Memory B cell (primary cell): ENCODE measurements at places on chromosomes 13 and 19.

- H3K4me3 ChIP-seq, result no peak overlapping the region
- H3K36me3 ChIP-seq, result no peaks in the 10 kb centered on the region
- DNase-seq, result peak; percentile 73
- no peak overlapping the region for H3K27ac ChIP-seq
- H3K27me3 ChIP-seq, result peaks cover 3% of the 10 kb centered on the region
Measured at GRCh38 chr19:3108775-3109174, 14.6 kb downstream of the GNA11 start.

DNA sequence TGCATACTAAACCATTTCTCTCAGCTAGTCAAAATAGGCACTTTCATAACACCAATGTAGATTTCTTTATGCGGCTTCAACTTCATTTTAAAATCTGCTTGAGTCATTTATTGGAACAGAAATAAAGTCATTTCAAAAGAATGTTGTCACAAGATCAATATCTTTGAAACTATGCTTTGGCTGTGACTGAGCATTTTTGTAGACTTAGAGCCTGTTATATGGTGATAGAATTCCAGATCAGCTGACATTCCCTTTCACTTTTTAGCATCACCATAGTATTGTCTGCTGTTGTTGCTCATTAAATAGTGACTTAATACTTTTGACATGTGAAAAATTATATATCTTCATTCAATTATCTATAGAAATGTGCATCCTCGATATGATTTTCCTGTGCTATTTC lies 279.2 kb upstream of the PRR20A start:
- H3K4me3 ChIP-seq, result no peak overlapping the region
- no peaks in the 10 kb centered on the region for H3K4me1 ChIP-seq
- H3K36me3 ChIP-seq, result no peaks in the 10 kb centered on the region
- H3K27me3 ChIP-seq, result no peaks in the 10 kb centered on the region

DNA sequence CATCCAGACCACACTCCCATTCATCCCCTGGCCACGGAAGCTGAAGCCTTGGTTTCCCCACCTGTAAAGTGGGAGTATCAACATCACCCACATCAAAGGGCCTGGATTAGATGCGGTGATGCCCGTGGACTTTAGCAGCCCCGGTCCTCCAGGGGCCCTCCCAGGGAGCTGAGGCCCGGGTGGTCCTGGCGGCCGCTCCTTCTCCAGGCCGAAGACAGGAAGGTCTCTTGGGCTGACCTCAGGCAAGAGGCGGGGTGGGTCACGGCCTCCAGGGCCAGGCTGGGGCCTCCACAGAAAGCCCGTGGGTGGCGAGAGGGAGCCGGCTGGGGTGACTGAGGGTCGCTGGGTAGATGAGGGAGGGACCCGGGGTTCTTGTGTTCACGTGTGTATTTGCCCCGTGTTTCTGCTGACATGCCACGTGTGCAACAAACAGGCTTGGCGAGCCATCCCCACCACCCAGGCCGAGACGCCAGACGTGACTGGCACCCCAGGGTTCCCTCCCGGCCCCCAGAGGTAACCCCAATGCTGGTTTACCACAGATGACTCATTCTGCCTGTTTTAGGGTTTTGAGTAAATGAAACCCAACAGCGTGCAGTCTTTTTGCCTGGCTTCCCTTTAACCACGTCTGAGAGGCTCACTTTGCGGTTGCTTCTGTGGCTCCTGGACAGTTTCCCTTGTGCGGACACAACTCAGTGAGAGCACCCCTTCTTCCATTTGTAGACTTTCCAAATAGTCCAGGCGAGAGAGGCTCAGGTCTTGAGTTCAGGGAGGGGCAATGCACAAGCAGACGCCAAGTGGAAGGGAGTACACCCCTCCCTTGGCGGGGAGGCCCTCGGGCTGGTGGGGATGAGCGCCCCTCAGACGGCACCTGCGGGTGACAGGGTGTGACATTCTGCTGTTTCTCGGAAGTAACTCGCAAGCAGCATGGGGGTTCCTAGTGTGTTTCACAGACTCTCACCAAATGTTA lies 42.9 kb downstream of the C13orf46 start:
- DNase-seq, result no peak
- peaks cover 10% of the 10 kb centered on the region for H3K27me3 ChIP-seq
- no peaks in the 10 kb centered on the region for H3K36me3 ChIP-seq
- H3K27ac ChIP-seq, result no peak overlapping the region

- no peaks in the 10 kb centered on the region for H3K27me3 ChIP-seq
- DNase-seq, result no peak
Measured at GRCh38 chr13:18232994-18233782, 948.4 kb downstream of the TUBA3C start.

DNA sequence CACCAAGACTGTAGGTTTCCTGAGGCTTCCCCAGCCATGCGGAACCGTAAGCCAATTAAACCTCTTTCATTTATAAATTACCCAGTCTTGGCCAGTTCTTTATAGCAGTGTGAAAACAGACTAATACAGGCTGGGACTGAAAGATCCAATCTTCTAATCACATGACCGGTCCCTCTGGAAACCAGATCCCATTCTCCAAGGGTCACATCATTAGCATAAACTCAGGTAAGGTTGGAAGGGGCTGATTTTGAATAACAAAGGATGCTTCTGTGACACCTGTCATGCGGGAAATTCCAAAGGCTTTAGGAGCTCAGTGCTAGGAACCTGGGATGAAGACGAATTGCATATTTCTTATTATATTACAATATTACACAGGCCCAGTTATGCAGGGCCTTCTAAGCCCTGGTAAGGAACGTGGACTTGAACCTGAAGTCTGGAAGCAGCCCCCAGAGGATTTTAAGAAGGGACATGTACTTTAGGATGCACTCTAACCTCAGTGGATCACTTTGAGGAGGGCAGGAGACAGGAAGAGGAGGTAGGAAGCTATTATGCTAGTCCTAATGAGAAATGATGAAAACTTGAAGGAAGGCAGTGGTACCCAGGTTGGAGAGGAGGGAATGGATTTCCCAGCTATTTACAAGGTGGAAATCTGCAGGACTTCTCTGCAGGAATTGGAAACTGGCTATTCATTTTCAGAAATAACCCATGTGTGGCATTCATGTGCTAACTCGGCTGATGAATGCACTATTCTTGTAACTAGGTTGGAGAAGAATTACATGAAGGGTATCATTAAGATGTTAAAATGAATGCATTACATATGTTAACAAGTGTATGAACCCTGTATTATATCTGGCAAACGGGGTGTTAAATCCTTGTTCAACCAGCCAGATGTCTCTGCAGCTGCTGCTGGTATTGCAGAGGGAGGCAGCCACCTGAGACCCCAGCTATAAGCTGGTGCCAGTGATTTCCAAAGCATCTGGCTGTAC lies 19.3 kb downstream of the TNFSF11 start:
- no peak for DNase-seq
- H3K4me1 ChIP-seq, result no peaks in the 10 kb centered on the region
- H3K27me3 ChIP-seq, result no peaks in the 10 kb centered on the region
- H3K27ac ChIP-seq, result no peak overlapping the region

- H3K4me1 ChIP-seq, result no peaks in the 10 kb centered on the region
- H3K27ac ChIP-seq, result no peak overlapping the region
- no peak overlapping the region for H3K4me3 ChIP-seq
- H3K36me3 ChIP-seq, result peaks cover 5% of the 10 kb centered on the region
Measured at GRCh38 chr19:44530777-44531176, 1.3 kb upstream of the CEACAM20 start.

DNA sequence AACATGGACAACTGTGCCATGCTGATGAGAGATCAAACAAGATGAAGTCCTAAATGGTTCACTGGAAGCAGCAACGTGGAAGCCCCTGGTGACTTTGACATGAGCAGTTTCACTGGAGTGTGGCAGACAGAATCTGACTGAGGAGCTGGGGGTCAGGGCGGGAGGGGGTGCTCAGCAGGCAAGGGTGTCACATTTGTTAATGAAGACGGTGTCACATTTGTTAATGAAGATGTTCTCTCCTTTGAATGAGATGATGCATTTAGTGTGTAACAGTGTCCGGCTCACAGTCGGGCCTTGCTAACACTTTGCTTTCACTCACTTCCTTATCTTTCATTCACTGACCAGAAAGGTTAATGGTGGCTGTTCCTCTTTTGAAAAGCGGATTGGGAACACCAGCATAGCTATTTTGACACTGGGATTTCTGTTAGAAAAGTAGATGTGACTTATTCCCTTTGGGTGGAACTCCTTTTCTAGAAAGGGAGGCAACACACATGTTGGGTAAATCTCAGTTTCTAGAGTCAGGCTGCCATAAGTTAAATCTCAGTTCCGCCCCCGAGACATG lies 693.7 kb downstream of the UQCRFS1 start:
- H3K27me3 ChIP-seq, result no peaks in the 10 kb centered on the region
- H3K27ac ChIP-seq, result no peak overlapping the region
- H3K4me3 ChIP-seq, result no peak overlapping the region
- no peaks in the 10 kb centered on the region for H3K4me1 ChIP-seq

DNA sequence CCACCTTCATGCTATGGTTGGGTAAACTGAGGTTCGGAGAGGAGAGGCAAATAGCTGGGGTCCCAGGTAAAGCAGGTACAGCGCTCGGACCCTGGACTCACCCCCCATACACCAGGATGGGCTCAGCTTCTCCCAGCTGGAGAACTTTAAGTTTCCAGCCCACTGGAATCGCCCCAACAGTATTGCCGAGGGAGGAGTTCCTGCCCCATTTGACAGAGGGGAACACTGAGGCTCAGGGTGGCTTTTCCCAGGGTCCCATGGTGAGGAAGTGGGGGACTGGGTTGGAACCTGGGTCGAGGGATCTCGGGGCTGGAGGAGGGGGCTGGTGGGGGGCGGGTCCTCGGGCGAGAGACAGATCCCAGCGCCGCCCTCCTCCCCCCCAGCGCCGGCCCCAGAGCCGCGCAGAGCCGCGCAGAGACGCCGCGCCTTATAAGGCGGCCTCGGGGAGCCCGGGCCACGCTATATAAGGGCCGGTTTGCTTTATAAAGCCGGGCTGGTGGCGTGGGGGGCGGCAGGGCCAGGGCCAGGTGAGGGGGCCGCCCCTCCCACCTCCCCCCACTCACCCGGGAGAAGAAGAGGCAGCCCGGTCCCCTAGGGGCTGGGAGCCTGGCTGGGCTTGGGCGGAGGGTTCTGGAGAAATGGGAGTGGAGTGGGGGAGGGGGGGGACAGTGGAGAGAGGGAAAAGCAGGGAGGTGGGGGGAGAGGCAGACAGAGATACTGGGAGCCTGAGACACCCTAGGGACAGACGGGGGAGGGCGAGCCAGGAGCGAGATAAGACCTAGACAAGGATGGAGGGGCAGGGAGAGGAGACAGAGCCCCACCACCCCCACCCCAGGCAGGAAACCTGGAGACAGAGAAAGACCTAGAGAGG lies 1.1 kb downstream of the CNN1 start:
- H3K4me3 ChIP-seq, result no peak overlapping the region
- no peaks in the 10 kb centered on the region for H3K36me3 ChIP-seq
- no peak overlapping the region for H3K27ac ChIP-seq
- peaks cover 7% of the 10 kb centered on the region for H3K27me3 ChIP-seq

GRCh38 chr13:32878163-32878562 lies 138.1 kb upstream of the KL start:
- H3K27me3 ChIP-seq, result peaks cover 2% of the 10 kb centered on the region
- no peaks in the 10 kb centered on the region for H3K36me3 ChIP-seq
- H3K27ac ChIP-seq, result no peak overlapping the region
- DNase-seq, result no peak
- H3K4me1 ChIP-seq, result no peaks in the 10 kb centered on the region
- H3K4me3 ChIP-seq, result no peak overlapping the region

DNA sequence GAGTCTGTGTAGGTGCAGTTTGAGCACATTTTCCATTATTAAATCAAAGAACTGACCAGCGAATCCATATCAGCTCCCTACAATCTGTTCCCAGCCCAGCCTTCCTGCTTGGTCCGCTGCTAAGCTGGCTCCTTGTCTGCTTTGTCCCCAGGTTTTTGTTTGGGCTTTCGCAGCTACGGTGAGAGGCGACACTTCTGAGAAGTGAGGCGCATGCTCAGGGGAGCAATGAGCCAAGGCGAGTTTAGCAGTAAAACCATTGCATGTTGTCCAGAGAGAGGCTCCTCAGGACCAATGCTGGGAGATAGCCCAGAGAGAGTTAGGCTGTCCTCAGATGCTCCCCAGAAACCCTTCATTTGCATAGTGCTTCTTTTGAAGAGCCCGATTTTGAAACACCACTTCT lies 162.0 kb downstream of the ITGBL1 start:
- H3K27me3 ChIP-seq, result peaks cover 6% of the 10 kb centered on the region
- H3K4me3 ChIP-seq, result no peak overlapping the region
- no peaks in the 10 kb centered on the region for H3K36me3 ChIP-seq

- peaks cover 10% of the 10 kb centered on the region for H3K36me3 ChIP-seq
- peaks cover 16% of the 10 kb centered on the region for H3K4me1 ChIP-seq
- DNase-seq, result no peak
- no peaks in the 10 kb centered on the region for H3K27me3 ChIP-seq
- no peak overlapping the region for H3K27ac ChIP-seq
- no peak overlapping the region for H3K4me3 ChIP-seq
Measured at GRCh38 chr13:97327086-97327485, 105.0 kb downstream of the MBNL2 start.

DNA sequence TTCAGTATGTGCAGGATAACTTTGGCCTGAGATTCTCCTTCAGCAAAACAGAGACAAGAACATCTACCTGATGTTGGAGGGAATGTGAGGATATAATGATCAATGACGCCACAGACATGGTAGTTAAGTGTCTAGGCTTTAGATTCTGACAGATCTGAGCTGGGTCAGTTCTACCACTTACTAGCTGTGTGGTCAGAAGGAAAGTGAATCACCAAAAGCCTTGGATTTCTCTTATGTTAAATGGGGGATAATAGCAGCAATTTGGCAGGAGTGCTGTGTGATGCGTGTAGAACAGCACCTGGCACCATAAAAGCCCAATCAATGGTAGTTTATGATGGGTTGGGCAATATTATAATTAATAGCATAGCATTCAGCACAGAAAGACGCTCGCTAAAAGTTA lies 41.7 kb downstream of the RXFP2 start:
- H3K27ac ChIP-seq, result no peak overlapping the region
- no peaks in the 10 kb centered on the region for H3K4me1 ChIP-seq
- no peak overlapping the region for H3K4me3 ChIP-seq
- H3K36me3 ChIP-seq, result no peaks in the 10 kb centered on the region

- peak overlapping the region; percentile 91 for H3K4me3 ChIP-seq
- no peaks in the 10 kb centered on the region for H3K27me3 ChIP-seq
- peaks cover 16% of the 10 kb centered on the region for H3K4me1 ChIP-seq
- DNase-seq, result no peak
Measured at GRCh38 chr19:10927730-10928562, 493 bp downstream of the YIPF2 start.

GRCh38 chr13:79740991-79741390 lies 260.0 kb downstream of the NDFIP2 start:
- no peak overlapping the region for H3K4me3 ChIP-seq
- no peak for DNase-seq
- no peaks in the 10 kb centered on the region for H3K4me1 ChIP-seq

GRCh38 chr13:33213797-33214196 lies 71.8 kb downstream of the STARD13 start:
- H3K36me3 ChIP-seq, result no peaks in the 10 kb centered on the region
- no peaks in the 10 kb centered on the region for H3K4me1 ChIP-seq
- H3K4me3 ChIP-seq, result no peak overlapping the region
- no peak overlapping the region for H3K27ac ChIP-seq
- peaks cover 4% of the 10 kb centered on the region for H3K27me3 ChIP-seq

GRCh38 chr19:42253245-42254088 lies 1.5 kb downstream of the ERF start:
- H3K27me3 ChIP-seq, result peaks cover 2% of the 10 kb centered on the region
- H3K36me3 ChIP-seq, result no peaks in the 10 kb centered on the region
- H3K4me1 ChIP-seq, result peaks cover 17% of the 10 kb centered on the region
- peak; percentile 67 for DNase-seq
- peak overlapping the region; percentile 76 for H3K27ac ChIP-seq
